ENCODE measurements at places on chromosomes 3 and 15.

DNA sequence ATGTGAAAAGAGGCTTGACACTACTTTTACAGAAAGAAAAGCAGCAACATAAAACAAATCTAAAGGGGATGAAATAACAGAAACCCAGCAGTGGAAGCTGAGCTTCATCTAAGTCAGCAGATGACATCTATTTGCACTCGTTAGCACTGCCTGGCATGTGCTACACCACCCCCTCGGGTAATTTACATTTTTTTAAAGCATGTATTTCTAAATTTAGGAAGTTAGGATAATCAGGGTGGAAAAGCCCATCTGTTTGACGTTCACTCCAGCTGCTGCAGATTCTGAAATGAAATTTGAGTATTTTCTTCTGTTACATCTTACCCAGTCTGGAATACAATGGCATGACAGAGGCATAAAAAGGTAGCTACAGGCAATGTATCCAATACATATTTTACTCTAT is 20.7 kb downstream of the IGSF11 start:
- no peak for DNase-seq

- DNase-seq: no peak
These were observed 62.7 kb upstream of the CCR4 start for GRCh38 chr3:32888739-32889138.

DNA sequence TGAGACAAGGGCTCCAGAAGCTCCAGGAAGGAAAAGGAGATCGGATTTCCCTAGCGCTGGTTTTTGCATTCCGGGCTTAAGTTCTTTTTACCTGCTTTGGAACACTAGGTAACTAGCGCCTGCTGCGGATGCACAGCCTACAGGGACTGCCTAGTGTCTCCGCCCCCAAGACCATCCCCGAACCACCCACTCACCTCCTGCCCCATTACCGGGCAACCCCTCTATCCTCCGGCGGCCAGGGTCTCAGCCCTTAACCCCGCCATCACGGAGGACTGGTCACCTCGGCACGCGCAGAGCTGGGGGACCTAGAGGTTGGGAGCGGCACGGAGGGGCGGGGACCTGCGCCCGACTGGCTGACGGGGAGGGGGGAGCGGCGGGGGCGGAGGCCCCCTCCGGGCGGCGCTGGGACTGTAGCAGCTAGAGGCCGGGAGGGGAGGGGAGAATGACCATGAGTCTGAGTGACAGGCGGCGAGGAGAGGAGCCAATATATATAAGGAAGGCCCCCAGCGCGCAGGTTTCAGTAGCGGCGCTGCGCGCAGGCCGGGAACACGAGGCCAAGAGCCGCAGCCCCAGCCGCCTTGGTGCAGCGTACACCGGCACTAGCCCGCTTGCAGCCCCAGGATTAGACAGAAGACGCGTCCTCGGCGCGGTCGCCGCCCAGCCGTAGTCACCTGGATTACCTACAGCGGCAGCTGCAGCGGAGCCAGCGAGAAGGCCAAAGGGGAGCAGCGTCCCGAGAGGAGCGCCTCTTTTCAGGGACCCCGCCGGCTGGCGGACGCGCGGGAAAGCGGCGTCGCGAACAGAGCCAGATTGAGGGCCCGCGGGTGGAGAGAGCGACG is at the start of gene DLL4:
TSS of gene DLL4 (plus strand) at position 520 of the 839 bp plus-strand sequence. CDS start 329 bp downstream, outside the sequence.
- DNase-seq: no peak

GRCh38 chr3:63328365-63328764 is 50.3 kb downstream of the SYNPR start:
- no peak for DNase-seq

DNA sequence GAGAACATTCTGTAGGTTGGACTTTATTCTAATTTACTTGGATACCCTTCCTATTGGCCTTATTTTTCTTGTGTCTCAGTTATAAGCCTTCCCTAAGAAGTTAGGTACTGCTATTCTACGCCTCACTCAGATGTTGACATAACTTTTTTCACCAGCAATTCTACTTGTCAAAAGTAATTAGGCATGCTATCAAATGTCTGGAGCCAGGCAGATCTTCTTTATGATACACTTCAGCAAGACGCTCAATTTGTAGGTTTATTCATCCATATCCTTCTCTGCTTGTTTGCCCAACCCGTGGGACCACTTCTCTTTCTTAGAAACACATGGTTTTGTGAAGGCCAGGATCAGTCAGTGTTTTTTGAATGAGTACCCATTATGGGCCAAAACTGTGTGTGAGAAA is 36.2 kb upstream of the COL8A1 start:
- DNase-seq: no peak

- no peak for DNase-seq
These were observed 8.3 kb upstream of the MTMR10 start for GRCh38 chr15:30999729-31000128.

- DNase-seq: no peak
These were observed 12.8 kb upstream of the UTS2B start for GRCh38 chr3:191343115-191343514.

- DNase-seq: no peak
These were observed 1537.0 kb downstream of the OTOL1 start for GRCh38 chr3:163033652-163034051.

GRCh38 chr3:71657831-71658530 is 67.2 kb downstream of the EIF4E3 start:
- DNase-seq: no peak

GRCh38 chr3:135803028-135803692 is 162.4 kb upstream of the PPP2R3A start:
- DNase-seq: no peak

- DNase-seq: no peak
These were observed 25.7 kb upstream of the GOLIM4 start for GRCh38 chr3:168121184-168122017.

GRCh38 chr3:31422237-31422636 is 110.5 kb upstream of the STT3B start:
- DNase-seq: no peak

DNA sequence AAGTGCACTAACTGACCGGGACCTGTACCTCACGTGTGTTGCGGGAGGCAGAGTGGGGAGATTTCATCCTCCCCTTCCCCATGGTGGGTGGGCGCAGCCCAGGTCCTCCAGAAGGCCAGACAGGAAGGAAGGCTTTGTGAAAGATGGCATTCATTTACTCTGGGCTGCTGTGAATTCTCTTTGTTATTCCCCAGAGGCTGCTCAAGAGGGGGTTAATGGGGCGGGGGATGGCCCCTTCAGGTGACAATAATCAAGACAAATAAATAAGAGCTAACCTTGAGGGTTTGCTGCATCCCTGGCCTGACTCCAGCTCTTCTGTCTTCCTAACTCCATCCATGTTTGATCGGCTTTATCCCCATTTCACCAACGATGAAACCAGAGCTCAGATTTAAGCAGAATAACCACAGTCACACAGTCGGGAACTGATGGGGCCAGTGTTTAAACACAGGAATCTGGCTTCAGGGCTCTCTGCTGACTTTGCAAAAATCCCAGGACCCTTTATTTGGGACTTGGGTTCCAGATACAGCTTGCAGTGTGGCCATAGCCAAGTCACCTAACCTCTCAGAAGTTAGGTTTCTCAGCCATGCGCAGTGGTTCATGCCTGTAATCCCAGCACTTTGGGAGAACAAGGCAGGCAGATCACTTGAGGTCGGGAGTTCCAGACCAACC is 16.5 kb downstream of the PIF1 start:
- no peak for DNase-seq

GRCh38 chr3:168511428-168512014 is 415.8 kb upstream of the GOLIM4 start:
- no peak for DNase-seq

DNA sequence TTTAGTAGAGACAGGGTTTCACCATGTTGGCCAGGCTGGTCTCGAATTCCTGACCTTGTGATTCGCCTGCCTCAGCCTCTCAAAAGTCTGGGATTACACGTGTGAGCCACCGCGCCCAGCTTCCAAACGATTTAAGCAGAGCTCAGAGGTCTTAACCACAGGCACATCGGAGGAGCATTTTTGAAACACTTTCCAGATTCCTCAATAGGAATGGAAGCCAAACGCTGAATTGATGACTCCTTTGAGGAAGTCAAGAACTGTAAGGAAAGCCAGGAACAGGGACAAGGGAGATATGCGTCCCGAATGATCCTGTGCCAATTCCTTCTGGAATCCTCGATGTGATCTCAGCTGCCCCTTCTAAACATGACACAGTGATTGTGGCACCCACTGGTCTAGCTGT is 40.0 kb downstream of the TRH start:
- DNase-seq: no peak

DNA sequence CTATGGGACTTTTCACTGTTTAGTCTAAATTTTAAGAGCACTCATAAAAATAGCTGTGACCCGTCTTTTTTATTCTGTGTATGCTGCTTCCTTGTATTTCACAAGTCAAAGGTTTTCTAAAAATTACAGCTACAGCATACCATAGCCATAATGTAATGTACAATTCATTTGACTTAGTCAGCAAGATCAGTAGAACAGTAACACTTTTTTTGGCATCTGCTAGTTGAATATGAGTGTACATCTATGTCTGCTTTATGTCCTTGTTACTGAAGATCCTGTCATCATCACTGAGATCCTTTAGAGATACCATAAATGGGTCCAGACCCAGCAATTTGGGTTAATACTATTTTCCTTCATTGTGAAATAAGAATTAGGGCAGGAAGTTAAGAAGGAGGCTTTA is 42.2 kb downstream of the CMSS1 start:
- no peak for DNase-seq

DNA sequence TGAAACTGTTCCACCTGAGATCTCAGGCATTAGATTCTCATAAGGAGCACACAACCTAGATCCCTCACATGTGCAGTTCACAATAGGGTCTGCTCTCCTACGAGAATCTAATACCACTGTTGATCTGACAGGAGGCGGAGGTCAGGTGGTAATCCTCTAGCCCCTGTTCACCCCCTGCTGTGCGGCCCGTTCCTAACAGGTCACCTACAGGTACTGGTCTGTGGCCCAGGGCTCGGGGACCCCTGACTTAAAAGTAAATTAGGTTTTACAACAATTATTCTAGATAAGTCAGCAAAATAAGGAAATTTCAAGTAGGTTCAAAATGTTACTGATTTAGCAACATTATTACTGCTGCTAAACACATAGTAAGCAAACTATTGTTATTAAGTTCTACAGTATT is 58.2 kb downstream of the CFAP20DC start:
- DNase-seq: no peak

- no peak for DNase-seq
These were observed 174.5 kb downstream of the OPA1 start for GRCh38 chr3:193767353-193768069.

GRCh38 chr15:34942363-34942762 is 27.2 kb downstream of the AQR start:
- DNase-seq: no peak

DNA sequence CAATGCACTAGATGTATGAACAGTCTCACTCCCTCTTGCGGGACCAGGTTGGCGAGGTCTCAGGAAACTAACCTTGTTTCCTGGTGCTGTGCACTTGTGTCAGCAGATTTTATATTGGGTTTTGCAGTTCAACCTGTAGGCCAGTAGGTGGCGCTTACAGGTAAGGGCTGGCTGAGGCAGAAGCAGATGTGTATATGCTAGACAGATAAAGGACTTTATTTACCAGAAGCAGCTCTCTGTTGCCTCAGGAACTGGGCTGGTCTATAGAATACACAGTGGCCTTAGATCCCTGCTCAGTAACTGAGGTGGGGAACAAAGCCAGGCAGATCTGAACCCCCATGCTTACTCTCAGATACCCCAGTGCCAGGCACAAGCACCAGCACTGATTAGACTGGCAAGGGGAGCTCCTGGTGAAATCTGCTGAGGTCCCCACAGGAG is 296.8 kb downstream of the DOCK3 start:
- peak; percentile 78 for DNase-seq

DNA sequence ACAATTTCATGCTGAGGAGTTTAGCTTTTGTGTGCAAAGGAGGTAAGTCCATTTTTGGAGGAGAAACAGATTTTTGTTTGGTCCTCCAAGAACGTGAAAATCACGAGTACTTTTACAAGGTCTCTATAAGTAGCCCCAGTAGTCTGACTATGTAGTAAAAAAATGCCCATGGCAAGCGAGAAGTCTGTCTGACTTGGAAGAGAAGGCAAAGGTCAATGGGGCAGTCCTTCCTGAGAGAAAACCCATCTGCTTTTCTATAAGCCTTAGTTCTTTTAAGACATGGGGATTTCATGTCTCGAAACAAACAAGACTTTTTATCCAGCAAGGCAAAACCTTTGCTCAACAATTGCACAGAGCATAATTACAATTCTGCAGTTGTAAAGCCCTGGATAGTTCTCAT is 183.2 kb downstream of the GAP43 start:
- no peak for DNase-seq

DNA sequence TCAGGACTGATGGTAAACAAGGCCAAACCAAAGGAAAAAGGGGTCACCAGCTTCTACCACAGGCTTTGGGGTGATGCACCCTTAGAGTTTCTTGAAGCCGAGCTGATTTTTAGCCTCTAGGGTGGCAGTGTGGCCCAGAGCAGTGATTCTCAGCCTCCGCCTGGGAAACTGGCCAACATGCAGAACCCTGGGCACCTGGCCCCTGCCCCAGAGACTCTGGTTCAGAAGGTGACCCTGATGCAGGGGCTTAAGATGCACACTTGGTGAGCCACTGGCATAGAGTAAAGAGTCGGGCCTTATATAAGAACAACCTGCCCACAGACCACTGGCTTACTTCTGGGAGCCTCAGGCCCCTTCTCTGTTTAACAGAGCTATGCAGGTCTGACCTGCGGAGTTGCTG is 44.5 kb downstream of the SYNM start:
- DNase-seq: no peak

- no peak for DNase-seq
These were observed 124.4 kb downstream of the B3GALNT1 start for GRCh38 chr3:160980740-160981139.

- no peak for DNase-seq
These were observed 23.7 kb downstream of the TPRA1 start for GRCh38 chr3:127566833-127567232.

DNA sequence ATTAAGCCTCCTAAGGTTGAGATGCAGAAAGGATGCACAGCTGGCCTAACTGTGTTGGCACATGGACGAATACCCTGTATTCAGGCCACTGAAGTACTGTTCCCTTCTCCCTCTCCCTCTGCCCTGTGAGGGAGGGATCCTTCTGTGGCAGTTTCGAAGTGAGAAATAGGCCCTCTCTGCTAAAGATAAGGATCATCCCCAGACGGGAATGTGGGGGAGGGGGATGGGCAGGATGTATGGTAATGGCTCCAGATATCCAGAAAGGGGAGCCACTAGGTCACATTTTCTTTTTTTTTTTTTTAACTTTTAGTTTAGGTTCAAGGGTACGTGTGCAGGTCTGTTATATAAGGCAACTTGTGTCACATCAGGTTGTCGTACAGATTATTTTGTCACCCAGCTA is 463.1 kb downstream of the TBL1XR1 start:
- DNase-seq: no peak

GRCh38 chr3:177721864-177722785 is 524.8 kb upstream of the TBL1XR1 start:
- no peak for DNase-seq

- DNase-seq: no peak
These were observed 7.6 kb upstream of the ADPRH start for GRCh38 chr3:119571688-119572087.

DNA sequence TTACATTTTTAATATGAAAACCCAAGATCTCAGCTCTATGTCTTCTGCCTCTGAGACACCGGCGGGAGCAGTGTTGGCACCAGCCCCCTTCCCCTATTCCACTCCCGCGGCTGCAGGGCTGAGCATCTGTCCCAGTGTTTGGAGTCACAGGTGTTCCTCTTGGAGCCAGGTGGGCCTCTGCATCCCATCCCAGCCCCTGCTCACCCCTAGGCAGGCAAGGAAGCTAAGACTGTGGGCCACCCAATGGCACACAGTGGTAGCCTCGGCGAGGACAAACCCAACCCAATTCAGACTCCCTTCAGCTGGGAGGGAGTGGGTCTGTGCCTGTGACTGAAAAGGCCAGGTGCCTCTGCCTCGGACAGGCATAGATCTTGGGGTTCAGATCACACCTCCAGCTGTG is 3.1 kb downstream of the CHST13 start:
- no peak for DNase-seq

Data from CD4-positive, alpha-beta T cell treated with Interleukin-15 for 4 hours (primary cell).